ENCODE measurements at places on chromosomes 1 and 21.
A peak's percentile ranks its signal among the peaks of the same experiment; 100 is the strongest.

- peak; percentile 73 for DNase-seq
Measured at GRCh38 chr1:189859385-189859977, 618.2 kb downstream of the BRINP3 start.

- no peak for DNase-seq
Measured at GRCh38 chr1:238152119-238152518, 261.4 kb upstream of the ZP4 start.

DNA sequence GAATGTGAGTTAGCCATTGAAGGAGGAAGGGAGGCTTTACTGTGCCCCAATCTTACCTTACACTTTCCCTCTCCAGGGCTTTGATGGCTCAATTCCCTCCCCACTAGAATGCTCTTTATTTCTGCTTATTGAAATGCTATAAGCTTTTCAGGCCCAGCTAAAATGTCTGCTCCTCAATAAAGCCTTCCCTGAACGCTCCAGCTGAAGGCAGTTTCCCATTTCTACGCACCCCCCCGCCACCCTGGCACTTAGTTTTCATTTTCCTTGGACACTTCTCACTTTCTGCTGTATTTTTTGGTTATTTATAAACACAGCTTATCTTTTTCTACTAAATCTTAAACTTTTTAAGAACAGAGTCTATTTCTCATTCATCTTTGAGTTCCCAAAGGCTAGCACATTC is 7.1 kb upstream of the TMEM167B start:
- no peak for DNase-seq

DNA sequence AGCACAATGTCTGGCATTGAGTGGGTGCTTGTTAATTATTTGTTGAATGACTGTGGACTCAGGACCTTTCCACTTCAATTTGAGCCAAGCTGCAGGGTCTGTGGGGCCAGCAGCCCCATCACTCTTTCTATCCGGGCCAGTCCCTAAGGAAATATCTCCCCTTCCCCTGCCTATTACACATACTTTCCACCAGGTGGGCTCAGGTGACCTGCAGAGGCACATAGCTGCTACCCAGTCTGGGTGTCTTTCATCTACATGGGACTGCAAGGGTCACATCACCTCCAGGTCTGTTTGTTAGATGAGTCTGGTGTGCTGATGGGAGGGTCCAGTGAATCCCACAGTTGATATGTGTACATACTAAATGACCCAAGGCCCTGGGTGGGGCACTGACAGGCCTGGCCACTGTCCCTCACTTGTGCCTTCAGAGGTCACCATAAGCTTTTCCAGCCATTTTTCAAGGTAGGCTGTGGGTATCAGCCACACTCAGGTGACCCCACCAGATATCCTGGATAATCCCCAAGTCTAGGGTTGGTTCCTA is 59.5 kb upstream of the KDM4A start:
- peak; percentile 38 for DNase-seq

- DNase-seq = no peak
Measured at GRCh38 chr1:22096036-22096435, 43.5 kb downstream of the CDC42 start.
